ENCODE measurements at places on chromosomes 5 and 9. TPM values are rescaled to one million over a fixed set of nuclear protein-coding genes. Genes with fewer than 3 reads are reported as not detected.

GRCh38 chr9:135001526-135001925 is 83.8 kb upstream of the FCN1 start:
- DNase-seq = no peak
- no peaks in the 10 kb centered on the region for H3K36me3 ChIP-seq
- H3K27me3 ChIP-seq = no peaks in the 10 kb centered on the region
- no peak overlapping the region for H3K27ac ChIP-seq

HOMER1 gene
- 21.4 TPM for total RNA-seq

- H3K4me3 ChIP-seq = no peak overlapping the region
- no peak overlapping the region for H3K27ac ChIP-seq
- peaks cover 84% of the 10 kb centered on the region for H3K36me3 ChIP-seq
- no peak for DNase-seq
Measured at GRCh38 chr5:6750951-6751685, 37.9 kb downstream of the TENT4A start.

DNA sequence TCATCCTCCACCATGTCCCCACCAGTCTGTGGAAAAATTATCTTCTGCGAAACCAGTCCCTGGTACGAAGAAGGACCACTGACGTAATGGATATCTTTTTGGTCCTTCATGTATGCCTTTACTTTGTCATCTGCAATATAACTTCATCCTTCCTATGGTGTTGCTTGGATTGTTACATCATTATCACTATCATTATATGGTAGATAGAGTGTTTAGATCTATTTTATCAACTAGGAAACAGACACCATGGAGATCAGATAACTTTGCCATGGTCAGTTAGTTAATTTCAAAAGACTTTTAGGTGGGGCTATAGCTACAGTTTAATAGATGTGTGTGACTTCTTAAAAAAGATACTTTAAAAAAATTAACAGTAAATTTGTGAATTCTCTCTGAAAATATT is 23.8 kb upstream of the CAMLG start:
- peaks cover 3% of the 10 kb centered on the region for H3K4me1 ChIP-seq
- DNase-seq = no peak
- no peak overlapping the region for H3K27ac ChIP-seq
- H3K36me3 ChIP-seq = peaks cover 13% of the 10 kb centered on the region
- H3K4me3 ChIP-seq = no peak overlapping the region

DNA sequence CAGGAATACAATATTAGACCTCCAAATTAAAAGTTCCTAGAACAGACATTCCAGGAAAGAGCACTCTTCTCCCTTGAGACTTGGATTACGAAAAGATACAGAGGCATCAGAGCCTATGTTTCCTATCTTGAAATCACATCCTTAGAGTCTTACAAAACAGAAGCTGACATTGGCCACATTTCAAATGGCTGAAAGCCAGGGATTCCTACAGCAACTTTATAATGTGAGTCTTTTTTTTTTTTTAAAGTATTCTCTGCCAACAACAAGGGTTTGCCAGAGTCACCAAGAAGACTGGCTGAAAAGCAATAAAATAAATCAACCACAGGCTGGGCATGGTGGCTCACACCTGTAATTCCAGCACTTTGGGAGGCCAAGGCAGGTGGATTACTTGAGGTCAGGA is 63.1 kb downstream of the TRPM6 start:
- no peaks in the 10 kb centered on the region for H3K36me3 ChIP-seq
- no peak overlapping the region for H3K27ac ChIP-seq
- H3K27me3 ChIP-seq = no peaks in the 10 kb centered on the region
- no peak overlapping the region for H3K4me3 ChIP-seq
- no peaks in the 10 kb centered on the region for H3K4me1 ChIP-seq
- no peak for DNase-seq

GRXCR2 gene
- total RNA-seq = not detected

GRCh38 chr5:140248414-140248813 is 54.5 kb downstream of the PFDN1 start:
- peaks cover 31% of the 10 kb centered on the region for H3K4me1 ChIP-seq
- no peak for DNase-seq
- H3K4me3 ChIP-seq = no peak overlapping the region
- 0 out of 2 replicates have a peak, but pooled peaks cover 2% of the 10 kb centered on the region for H3K36me3 ChIP-seq
- no peak overlapping the region for H3K27ac ChIP-seq

GRCh38 chr9:86918556-86918955 is 28.8 kb downstream of the GAS1 start:
- no peaks in the 10 kb centered on the region for H3K36me3 ChIP-seq
- no peak overlapping the region for H3K27ac ChIP-seq

- H3K27ac ChIP-seq = peak overlapping the region; percentile 52
- no peak for DNase-seq
- no peak overlapping the region for H3K4me3 ChIP-seq
- H3K36me3 ChIP-seq = no peaks in the 10 kb centered on the region
Measured at GRCh38 chr9:131677444-131678180, 62.3 kb downstream of the RAPGEF1 start.

DNA sequence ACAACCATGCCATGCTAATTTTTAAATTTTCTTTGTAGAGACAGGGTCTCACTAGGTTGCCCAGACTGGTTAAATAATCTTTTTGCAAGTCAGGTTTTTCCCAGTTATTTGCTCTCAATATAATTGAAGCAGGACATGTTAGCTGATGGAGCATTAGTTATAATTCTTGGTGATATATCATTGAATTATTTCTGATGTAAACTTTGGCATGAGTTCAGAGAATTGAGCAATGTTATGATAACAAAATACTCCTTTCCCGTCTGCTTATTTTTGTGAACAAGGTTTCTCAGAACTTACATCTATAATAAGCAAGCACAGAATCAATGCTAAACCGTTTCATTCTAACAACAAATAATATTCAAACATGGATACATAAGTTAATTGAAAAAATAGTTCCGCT is 37.8 kb downstream of the BHMT start:
- H3K27me3 ChIP-seq = no peaks in the 10 kb centered on the region
- H3K27ac ChIP-seq = no peak overlapping the region
- H3K4me1 ChIP-seq = no peaks in the 10 kb centered on the region
- no peak overlapping the region for H3K4me3 ChIP-seq
- DNase-seq = no peak

DNA sequence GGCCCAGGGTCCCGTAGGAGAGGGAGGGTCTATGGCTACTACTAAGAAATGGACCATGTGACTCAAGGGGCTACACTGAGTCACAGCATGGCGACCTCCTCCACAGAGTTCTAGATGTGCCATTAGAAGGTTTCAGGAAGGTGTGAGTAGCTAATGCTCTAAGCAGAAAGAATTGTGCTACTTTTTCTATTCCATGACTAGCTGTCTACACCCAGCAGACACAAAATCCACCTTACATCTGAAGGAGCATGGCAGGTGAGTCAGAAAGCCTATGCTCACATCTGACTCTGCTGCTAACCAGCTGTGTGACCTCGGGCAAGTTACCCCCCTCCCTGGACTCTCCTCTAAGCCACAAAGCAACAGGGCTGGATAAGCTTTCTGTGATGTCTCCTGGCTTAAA is 14.4 kb upstream of the MEIKIN start:
- no peaks in the 10 kb centered on the region for H3K36me3 ChIP-seq
- no peaks in the 10 kb centered on the region for H3K27me3 ChIP-seq
- no peak for DNase-seq
- no peaks in the 10 kb centered on the region for H3K4me1 ChIP-seq
- H3K4me3 ChIP-seq = no peak overlapping the region
- H3K27ac ChIP-seq = no peak overlapping the region

PRKACG gene
- not detected for total RNA-seq

DNA sequence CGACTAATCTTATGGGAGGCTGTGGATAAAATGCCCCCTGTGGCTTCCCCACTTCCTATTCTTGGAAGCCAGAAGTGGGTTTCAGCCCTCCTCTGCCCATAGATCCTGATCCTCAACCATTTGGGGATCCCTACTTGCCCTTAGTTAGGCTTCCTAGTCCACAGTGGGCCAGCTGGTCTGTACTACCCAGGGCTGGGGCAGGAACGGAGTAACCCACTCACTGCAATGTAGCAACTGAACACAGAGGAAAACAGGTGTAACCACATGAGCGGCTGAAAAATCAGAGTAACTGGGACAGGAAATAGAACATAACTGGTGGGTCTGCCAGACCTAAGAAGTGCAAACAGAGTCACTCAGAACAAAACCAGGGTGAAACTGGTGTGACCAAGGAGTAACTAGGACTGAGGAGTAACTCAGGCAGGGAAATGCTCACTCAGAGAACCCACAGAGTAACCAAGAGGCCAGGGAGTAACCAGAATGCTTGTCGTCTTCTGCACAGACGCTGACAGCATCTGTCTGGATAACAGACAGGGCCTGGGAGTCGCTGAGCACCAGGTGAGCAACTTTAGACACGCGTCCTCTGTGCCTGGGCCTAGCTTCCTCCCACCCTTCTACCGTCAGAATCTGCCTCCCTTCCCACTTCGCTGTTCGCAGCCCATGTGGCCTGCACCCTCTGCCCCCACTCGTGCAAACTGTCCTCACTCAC is 1.0 kb downstream of the AQP3 start:
- no peak for DNase-seq
- H3K27me3 ChIP-seq = no peaks in the 10 kb centered on the region
- no peaks in the 10 kb centered on the region for H3K36me3 ChIP-seq
- peaks cover 55% of the 10 kb centered on the region for H3K4me1 ChIP-seq
- H3K27ac ChIP-seq = no peak overlapping the region
- H3K4me3 ChIP-seq = peak overlapping the region; percentile 61

DNA sequence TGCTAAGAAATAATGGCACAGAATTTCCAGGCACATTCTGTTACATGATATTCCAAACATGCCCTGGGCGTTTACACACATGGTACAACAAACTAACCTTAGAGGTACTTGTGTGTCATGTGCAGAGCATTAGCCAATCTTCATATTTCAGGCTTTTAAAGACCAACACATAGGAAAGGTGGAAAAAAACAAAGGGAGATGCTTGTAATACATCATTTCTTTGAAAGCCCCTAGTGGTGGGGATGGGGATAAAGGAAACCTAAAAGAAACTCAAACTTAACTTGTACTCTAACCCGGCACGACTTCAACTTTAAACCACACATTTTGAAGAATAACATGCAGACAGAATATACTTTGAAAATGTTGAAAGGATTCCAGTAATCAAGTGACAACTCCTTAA is 133.6 kb downstream of the PTPRD start:
- H3K27me3 ChIP-seq = no peaks in the 10 kb centered on the region
- DNase-seq = no peak
- no peak overlapping the region for H3K27ac ChIP-seq
- H3K36me3 ChIP-seq = no peaks in the 10 kb centered on the region
- no peak overlapping the region for H3K4me3 ChIP-seq

- H3K4me3 ChIP-seq = no peak overlapping the region
- no peak for DNase-seq
- no peak overlapping the region for H3K27ac ChIP-seq
- H3K36me3 ChIP-seq = no peaks in the 10 kb centered on the region
Measured at GRCh38 chr5:145737578-145737977, 97.6 kb downstream of the PRELID2 start.

PCDHA9 gene
- not detected for total RNA-seq

- no peaks in the 10 kb centered on the region for H3K4me1 ChIP-seq
- H3K27ac ChIP-seq = no peak overlapping the region
- no peak for DNase-seq
- no peak overlapping the region for H3K4me3 ChIP-seq
- no peaks in the 10 kb centered on the region for H3K36me3 ChIP-seq
Measured at GRCh38 chr9:4642351-4642750, 19.7 kb upstream of the PLPP6 start.

GARIN3 gene
- total RNA-seq = not detected

- peaks cover 14% of the 10 kb centered on the region for H3K4me1 ChIP-seq
- no peak for DNase-seq
- H3K27me3 ChIP-seq = no peaks in the 10 kb centered on the region
- H3K4me3 ChIP-seq = no peak overlapping the region
- no peaks in the 10 kb centered on the region for H3K36me3 ChIP-seq
- no peak overlapping the region for H3K27ac ChIP-seq
Measured at GRCh38 chr5:138699482-138699881, 53.7 kb upstream of the CTNNA1 start.

DNA sequence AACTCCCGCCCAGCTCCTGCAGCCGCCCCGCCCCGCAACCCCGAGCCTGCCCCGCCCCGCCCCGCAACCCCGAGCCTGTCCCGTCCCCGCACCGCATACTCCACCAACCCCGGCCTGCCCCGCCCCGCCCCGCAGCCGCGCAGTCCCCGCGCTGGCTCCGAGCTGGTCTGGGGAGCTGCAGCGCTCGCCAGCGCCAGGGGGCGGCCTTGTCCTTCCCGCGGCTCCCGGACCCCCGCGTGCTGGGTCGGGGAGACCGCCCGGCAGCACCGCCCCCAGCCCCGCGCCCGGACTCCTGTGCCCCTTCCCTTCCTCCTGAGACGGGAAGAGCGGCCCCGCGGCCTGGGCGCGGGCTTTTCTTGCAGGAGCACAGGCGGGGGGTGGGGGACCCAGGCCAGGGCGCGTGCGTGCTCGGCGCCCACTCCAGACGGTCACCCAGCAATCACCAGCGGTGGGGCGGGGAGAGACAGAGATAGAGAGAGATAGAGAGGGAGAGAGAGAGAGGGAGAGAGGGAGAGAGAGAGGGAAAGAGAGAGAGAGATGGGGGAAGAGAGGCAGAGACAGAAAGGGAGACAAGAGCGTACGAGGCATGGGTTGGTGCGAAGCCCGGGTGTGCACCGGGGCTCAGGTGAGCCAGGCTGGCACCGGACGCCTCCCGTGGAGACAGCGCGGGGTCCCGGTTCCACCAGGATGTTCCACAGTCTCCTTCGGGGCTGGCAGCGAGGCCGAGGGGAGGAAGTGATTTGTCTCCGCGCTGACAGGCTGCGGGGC is 14.7 kb upstream of the TMEM250 start:
- no peak overlapping the region for H3K4me3 ChIP-seq
- no peak overlapping the region for H3K27ac ChIP-seq
- no peaks in the 10 kb centered on the region for H3K36me3 ChIP-seq
- no peak for DNase-seq
- H3K4me1 ChIP-seq = peaks cover 6% of the 10 kb centered on the region
- H3K27me3 ChIP-seq = no peaks in the 10 kb centered on the region

DNA sequence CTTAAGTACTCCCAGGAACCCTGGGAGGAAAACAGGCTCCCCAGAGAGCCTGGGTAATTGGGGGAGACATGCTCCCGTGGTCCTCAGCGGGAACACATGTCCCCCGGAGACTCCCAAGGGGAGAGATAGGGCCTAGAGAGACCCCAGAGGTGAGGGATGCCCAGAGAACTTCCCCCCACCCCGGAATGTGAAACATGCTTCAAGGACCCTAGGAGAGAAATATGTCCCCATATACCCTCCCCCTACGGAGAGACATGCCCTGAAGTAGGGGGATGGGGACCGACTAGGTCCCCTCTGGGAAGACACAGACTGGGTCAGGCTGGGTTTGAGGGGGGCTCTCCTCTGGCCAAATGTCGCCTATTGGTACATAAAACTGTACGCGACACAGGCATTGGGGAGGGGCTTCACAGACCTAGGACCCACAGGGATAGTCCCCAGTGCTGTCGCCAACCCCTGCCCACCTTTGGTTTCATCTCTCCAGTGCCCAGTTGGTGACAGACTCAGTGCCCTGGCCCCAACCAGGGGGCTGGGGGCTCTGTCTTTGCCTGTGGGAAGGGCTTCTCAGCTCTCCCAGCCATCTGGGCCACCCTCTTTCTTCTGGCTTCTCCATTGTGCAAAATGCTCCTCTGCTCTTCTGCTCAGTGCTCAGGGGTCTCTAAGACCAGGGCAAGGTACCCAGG is 26.9 kb downstream of the PCDH1 start:
- no peak overlapping the region for H3K4me3 ChIP-seq
- H3K4me1 ChIP-seq = peaks cover 24% of the 10 kb centered on the region
- no peak for DNase-seq
- H3K36me3 ChIP-seq = no peaks in the 10 kb centered on the region
- H3K27me3 ChIP-seq = no peaks in the 10 kb centered on the region

- no peak overlapping the region for H3K27ac ChIP-seq
- H3K4me3 ChIP-seq = no peak overlapping the region
- no peak for DNase-seq
- peaks cover 21% of the 10 kb centered on the region for H3K27me3 ChIP-seq
- no peaks in the 10 kb centered on the region for H3K36me3 ChIP-seq
Measured at GRCh38 chr5:96459313-96460121, 26.5 kb upstream of the PCSK1 start.
